Ecto neural progenitor cell (in vitro differentiated cells): ENCODE measurements at places on chromosomes 7 and 10.

- DNase-seq, result no peak
Measured at GRCh38 chr10:110508159-110508788, 10.6 kb downstream of the DUSP5 start.

DNA sequence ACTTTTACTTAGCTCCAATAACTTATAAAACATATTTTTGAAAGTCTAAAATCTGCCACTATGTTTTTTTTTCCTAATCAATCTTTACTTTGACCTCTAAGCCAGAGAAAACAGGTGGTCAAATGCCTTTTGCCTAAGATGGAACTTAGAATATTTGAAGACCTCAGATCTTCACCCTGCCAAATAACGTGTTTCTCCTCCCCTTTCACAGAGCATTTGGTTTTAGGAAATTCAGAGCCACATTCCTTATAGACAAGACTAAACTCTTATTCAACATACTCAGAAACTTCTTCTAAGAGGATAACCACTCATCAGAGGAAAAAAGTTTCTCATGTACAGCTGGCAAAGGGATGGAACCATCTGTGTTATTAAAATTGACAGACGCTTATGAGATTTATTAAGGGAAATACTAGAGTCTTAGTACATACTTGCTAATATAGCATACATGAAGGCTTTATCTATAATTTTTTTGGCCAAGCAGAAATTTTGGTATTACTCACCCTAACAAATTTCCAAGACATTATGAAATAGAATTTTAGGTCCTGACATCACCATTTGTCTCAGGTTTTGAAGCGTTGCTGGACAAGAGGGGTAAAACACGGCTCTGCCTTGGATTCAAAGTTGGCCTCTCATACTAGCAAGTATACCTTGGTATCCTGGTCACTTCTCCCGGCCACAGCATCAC, 2.6 kb upstream of the EGFR start:
- no peak for DNase-seq

DNA sequence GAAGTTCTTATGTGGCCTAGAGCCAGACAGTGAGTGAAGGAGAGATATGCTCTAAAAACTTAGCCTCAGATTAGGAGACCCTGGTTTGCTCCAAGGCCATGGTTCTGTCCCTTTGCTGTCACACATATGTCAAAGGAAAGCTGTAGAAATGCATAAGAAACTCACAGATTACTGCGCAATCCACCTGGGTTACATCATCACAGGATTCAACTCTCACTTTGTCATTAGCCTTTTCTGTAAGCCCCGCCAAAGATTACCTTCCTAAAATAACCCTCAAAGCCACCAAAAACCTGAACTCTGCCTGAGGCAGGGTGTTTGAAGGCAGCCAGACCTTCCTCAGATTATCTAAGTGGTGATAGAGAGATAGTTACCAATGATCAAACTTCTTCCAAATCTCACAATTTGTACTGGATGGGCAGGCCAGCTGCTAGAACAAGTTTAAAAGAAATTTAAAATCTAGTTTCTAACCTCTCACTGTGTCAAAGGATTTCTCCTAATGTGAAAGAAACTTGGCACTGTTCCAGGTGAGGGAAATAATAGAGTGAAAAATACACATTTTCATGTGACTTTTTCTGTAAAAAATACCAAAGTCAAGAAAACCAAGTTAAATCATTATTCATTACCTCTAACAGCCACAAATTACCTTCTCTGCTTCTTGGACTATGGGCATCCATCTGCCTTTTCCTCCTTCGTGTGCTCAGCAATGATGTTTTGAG, 567.2 kb downstream of the SUGCT start:
- DNase-seq, result no peak

GRCh38 chr10:74342991-74343390, 192.0 kb downstream of the ADK start:
- DNase-seq, result no peak

DNA sequence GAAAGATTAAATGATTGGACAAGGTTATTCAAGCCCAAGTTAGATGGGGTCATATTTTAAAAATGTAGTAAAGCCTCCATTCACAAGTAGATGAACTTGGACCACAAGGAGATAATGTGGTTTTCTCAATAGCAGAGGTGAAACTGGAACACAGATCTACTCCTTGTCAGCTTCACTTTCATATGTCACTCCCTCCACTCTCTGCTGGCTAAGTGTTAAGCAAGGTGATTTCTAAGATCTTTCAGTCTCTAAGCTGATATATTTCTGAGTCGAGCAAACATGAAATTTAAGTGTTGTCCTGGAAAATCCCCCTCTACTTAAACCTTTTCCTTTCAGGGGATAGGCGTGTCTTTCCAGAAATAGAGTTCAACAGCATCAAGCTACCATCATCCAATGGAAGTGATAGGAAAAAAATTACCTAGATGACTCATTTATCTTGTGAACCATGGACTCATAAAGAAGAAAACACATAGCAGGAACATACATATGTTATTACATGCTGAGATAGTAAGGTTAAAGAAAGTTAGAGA, 275.0 kb downstream of the PTEN start:
- DNase-seq, result no peak

- no peak for DNase-seq
Measured at GRCh38 chr7:54349229-54349628, 192.9 kb upstream of the VSTM2A start.

DNA sequence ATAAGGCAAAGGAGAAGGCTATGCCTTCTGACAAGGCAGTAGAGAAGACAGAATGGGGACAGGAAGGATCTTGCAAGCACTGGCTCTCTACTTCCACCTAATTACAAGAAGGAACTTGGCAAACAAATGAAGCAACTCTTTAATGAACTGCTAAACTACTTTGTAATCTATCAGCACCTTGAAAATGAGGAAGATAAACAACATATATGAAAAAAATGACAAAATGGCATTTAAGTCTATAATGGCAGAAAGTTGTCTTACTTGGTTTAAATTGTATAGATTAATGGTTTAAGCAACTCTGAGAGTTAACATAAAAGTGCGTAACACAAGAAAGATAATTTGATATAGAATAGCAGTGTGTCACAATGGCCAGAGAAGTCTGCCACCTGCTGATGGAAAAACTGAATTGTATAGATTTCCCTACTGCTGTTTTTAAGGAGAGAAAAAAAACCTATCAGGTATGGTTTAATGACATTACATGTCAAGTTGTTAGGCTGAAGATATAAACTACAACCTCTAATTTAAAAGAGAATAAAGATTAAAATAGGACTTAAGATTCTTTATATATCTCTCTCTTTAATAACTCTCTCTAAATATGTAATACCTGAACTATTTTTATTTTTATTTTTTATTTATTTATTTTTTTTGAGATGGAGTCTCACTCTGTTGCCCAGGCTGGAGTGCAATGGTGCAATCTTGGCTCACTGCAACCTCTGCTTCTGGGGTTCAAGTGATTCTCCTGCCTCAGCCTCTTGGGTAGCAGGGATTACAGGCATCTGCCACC, 11.8 kb downstream of the NT5C3A start:
- DNase-seq, result no peak

GRCh38 chr10:71522442-71523144, 125.9 kb downstream of the CDH23 start:
- no peak for DNase-seq

DNA sequence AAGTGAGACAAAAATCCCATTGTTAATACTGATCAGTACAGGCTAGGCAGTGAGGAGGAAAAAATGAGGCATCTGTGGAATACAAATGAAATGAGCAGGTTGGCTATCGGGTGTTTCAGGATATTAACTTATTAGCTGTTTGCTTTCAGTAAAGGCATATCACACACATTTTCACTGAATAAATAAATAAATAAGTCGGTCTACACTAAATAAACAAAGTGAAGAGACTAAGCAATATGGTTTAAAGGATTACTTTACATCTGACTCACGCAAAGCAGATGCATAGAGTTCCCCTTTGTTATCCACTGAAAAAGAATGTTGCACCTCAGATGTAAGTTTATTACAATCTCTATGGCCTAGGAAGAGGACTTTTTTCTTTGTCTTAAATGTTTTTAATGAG, 6.3 kb upstream of the SEMA3A start:
- DNase-seq, result no peak

DNA sequence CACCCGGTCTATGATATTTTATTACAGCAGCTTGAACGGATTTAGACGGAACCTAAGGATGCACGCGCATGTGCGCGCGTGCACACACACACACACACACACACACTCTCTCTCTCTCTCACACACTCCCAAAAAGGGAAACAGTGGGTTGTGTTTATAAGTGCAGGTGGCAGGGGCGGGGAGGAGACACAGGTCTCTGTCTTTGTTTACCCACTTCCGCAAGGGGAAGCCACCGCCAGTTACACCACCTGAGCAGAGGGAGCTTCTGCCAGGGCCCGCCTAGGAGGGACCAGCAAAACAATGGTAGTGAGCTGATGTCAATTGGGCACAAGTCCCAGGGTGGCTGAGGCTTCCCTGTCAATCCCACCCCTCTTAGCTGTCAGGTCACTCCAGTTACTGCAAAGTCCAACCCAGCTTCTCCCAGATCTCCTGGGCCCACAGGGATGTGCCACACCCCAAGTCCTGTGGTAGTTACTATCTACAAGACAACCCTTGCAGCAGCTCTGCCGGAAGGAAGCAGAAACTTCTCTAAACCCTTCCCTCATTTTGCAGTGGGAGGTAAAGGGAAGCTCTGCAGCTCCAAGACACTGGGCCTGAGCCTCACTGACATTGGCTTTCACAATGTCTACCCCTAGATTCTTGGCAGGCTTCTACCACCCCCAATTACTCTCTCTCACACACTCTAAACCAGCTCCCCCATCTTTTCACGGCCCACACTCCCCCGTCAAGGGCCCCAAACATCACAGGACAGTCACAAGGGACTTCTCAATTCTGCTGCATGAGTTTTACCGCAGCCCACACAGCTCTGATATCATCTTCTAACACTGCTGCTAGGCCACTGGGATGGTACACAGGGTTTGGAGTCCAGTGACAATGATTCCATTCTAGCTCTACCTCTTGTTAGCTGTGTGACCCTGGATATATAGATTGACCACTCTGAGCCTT, 17.6 kb downstream of the ANXA11 start:
- DNase-seq, result no peak

DNA sequence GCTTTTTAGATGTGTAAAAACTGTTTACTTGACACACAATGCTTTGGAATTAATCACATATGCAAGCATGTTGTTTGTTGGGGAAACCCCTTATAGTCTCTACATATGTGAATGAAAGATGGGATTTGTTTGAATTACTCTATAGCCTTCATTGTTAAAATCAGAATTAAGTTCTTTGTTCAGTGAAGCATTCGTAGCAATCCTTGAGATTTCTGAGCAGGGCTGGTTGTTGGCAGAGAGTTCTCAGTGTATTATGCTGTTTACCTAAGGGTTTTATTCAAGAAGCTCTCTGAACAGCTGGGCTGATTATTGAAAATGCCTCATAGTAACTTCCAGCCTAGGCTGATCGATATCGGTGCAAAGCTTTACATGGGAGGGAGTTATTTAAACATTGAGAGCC, 190.9 kb downstream of the VTI1A start:
- no peak for DNase-seq

DNA sequence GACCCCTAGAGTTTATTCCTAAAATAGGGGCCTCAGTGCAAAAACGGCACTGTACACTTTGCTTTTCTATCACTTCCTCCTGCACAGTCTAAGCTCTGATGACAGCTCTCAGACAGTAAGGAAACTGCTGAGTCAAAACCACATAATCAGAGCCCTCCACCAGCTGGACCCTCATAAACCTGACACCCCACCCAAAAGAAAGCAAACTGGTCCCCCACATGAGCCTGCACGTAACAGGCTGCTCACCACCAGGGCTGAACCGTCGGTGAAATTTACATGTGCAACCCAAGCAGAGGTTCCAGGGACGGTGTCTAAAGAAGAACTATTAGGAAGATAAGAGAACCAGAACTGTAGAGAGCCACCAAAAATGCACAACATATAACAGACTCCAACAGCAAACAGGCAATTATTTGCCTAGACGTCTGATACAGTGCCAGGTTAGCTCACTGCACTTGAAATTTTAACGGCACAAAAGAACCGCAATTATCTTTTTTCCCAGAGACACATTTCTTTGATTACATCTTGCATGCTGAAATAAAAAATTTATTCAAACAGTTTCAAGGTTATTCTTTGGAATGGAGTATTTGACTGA, 19.6 kb downstream of the SGMS1 start:
- no peak for DNase-seq

DNA sequence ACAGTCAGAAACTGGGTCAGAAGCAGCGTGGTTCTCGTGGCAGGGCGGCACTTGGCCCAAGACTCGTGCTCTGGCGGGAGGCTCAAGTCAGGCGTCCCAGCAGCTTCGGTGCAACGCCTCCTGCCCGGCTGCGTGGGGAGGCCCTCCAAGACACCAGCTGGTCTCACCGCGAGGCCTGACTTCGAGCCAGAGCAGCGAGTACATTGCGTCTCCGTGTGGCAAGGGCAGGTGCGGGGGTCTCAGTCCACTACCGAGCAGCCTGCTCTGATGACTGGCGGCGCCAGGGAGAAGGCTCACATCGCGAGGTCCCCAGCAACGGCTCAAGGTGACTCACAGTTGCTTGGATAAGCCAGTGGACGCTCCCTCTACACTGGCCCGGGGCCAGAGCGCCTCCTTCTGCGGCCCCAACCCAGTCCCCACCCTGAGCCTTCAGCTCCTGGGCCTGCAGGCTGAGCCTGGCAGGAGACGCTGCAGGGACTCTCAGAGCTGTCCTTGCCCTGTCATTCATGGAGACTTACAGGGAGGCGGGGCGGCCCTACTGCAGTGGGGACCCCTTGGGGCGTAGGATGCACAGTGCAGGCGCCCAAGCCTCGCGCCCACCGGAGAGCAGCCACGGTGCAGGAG, 41.9 kb upstream of the PRKAR1B start:
- DNase-seq, result no peak

DNA sequence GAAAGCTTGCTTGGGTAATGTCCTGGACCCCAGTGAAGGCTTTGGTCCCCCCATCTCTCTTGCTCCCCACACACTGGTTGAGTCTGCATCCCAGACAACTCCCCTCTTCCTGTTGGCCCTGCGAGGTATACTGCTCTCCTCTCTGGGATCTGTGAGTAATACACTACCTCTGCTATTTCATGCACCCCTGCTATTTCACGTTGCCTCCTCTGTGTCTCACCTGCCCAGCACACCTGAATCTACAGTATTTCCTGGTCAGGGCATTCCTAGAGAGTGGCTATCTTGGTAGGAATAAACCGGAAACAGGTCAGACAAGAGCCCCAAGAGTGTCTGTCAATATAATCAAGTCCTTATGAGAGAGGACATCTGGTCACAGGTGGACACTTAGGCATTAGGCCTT, 114.3 kb upstream of the ODAD2 start:
- DNase-seq, result no peak

- DNase-seq, result no peak
Measured at GRCh38 chr7:112350585-112350984, 99.7 kb upstream of the IFRD1 start.

DNA sequence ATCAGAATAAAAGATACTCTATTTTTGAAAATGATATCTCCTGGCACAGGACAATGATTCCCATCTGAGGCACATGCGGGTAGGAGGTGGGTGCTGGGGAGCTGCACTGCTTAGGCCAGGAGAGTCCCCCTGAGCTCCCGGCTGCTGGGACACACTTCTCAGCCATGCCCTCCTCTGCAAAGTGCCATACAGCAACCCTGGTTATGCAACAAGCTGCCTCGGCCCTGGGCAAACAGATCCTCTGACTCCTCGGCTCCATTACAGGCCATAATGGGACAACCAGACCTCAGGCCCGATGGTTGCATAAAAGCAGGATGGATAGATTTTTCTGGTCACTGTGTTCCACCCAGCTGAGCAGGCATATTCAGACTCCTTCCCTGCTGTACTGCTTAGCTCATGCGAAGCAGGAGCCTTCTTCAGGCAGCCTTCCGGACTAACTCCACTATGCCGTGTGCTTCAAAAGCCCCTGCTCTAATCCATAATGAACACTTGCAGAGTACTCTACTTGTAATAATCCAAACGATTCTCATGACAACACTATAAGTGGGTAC, 6.5 kb upstream of the LEP start:
- no peak for DNase-seq
